ENCODE measurements at places on chromosomes 16 and 17.

DNA sequence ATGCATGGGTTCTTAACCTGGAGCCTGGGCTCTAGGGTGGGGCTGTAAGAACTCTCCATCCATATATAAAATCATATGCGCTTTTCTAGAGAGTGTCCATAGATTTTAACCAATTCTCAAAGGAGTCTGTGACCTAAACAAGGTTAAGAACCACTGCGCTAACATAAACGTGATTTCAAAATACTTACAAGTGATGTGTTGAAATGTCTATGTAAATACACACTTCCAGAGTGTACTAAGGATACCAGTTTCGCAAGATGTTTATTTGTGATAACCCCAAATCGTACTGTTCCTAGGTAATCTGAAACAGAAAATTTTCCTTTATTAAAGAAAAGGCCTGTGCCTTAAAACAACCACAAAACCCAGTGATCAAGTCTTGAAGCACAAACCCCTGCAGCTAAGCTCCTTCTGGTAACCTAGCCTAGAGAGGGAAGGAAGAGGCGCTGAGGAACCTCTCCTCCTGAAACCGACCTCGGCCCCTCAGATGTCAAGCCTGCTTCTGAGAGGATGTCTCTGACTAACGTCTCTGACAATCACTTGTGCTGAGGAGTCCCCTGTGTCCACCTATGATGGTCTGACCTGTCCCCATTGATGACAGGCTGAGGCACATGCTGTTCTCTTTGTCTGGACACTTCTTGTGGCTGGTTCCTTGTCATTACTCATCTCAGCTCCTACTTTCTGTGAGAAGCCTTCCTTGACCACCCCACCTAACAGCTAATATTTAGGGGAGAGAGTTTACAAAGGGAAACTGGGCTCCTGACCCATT lies 32.2 kb downstream of the SNN start:
- DNase-seq, result no peak

- no peak for DNase-seq
These were observed 15.3 kb downstream of the ABAT start for GRCh38 chr16:8689686-8690085.

GRCh38 chr17:28744972-28745785 lies 1.4 kb downstream of the TRAF4 start:
- peak; percentile 41 for DNase-seq

DNA sequence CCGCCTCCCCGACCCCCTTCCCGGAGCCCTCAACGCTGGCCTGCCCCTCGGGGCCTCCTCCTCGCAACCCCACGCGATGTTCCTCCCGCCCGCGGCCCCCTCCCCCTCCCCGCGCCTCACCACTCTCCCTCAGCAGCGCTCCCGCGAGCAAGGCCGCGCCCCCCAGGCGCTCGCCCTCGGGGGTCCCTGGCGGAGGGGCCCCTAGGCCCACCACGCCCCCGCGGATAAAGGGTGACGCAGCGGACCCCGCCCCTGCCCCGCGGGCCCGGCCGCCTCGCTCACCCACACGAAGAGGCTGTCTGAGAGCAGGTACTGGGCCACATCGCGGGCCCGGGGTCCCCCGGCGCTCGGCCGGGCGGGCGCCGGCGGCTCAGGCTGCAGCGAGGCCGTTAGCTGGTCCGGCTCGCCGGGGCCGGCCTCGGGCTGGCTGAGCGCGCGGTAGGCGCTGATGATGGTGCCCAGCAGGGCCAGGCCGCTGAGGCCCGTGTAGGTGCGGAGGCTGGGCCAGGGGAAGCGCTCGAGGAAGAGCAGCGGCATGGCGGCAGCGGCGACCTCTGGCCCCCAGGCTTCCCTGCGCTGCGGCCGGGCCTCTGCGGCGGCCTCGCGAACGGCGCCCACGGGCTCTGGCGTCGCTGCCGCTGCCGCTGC lies 430 bp downstream of the AMFR start:
- DNase-seq, result no peak

DNA sequence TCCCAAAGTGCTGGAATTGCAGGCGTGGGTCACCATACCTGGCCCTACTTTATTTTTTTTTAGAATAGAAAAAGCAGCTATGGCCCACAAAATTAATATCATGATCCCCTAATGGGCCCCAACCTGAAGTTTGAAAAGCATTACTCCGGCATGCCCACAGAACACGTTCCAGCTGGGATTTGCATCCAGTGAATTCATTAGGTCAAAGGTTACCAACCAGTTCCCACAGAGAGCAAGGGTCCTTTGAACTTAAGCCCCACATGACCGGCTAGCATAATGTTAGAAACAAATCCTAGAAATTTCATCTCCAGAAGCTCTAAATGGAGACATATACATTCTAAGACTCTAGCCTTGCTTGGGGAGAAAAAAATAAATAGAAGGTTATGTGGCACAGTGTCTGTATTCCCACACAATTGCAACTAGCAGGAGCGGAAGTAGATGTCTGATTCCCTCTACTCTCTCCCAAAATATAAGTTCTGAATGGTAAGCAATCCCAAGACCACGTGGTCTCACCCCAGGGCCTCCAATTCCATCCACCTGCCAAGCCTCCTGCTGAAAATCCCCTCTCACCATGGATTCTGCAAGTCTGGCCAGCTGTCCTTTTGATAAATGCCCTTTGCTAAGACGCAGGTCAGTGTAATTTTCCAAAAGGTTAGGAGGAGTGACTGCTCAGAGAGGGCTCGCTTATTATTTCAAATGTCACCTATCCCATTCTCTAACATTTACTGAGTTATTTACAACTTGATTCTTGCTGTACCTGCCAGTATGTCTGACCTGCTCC lies 395.8 kb downstream of the NPIPA8 start:
- no peak for DNase-seq

GRCh38 chr16:12439399-12440227 lies 364.1 kb downstream of the CPPED1 start:
- DNase-seq, result peak; percentile 46

DNA sequence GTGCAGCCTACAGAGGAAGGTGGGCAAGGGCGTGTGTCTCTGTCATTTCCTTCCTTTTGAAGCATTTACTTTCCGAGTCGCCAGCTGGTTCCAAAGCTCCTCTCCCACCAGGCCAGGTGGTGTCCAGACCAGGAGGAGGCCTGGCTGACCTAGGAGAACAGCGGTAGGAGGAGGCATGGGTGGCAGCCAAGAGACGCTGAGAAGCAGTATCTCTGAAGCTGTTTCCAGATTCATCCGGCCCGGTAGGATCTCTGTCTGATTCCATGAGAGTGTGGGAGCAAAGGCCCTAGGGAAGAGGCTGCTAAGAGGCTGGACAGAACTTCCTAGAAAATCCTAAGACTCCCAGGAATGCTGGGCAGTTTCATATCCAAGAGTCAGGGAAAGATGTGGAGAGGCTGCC lies 20.3 kb downstream of the MEOX1 start:
- DNase-seq, result no peak

- DNase-seq, result peak; percentile 27
These were observed 24.5 kb downstream of the TRPV2 start for GRCh38 chr17:16439811-16440351.

- DNase-seq, result peak; percentile 70
These were observed 21.2 kb downstream of the SMG6 start for GRCh38 chr17:2282297-2282873.

DNA sequence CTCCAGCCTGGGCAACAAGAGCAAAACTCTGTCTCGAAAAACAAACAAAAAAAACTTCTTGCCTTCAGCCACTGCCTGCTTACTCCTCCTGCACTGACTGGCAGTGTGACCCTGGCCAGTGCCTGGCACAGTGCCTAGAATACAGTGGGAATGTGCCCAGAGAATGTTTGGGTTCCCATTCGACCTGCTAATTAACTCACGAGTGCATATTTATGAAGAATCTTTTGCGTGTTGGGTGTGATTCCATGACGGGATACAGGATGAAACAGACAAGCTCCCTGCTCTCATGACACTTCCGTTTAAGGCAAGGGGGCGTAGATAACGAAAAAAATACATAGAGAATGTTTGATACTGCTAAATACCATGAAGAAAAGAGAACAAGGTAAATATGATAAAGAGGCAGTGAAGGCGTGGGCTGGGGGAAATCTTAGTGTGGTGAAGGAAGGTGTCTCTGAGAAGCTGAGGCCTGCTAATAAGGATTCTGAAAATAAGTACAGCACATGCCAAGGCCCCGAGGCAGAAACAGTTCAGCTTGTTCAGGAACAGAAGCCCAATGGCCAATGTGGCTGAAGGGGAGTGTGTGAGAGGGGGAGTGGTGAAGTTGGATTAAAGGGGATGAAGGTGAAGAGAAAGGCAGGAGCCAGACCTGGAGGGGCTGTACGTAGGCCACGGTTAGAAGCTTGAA lies 4.3 kb downstream of the ABI3 start:
- no peak for DNase-seq

GRCh38 chr16:24504472-24505345 lies 34.7 kb upstream of the RBBP6 start:
- peak; percentile 72 for DNase-seq

DNA sequence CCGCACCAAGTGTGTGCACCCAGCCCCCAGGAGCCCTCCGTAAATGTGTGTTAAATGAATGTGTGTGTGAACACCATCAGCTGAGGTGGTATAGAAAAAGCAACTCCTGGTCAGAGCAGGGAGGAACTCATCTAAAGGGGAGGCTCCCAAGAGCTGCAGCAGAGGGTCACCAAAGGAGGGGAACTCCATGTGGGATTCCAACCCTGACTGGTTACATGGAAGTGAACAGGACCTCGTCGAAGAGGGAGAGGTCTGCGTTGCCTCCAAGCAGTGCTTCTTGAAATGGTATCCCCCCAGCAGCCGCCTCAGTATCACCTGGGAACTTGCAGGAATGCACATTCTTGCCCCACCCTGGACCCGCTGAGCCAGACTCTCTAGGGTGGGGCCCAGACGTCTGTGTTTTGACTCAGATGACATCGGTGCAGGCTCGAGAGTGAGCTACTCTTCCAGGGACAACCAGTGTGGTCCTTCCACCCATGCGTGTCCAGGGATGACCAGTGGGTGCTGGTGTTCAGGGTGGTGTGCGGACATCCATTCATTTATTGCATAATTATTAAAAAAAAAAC lies 30.8 kb downstream of the ADCY9 start:
- no peak for DNase-seq

- no peak for DNase-seq
These were observed 12.3 kb downstream of the TMEM100 start for GRCh38 chr17:55710410-55710809.

- DNase-seq, result no peak
These were observed 173.1 kb downstream of the CEP112 start for GRCh38 chr17:66018786-66019185.

DNA sequence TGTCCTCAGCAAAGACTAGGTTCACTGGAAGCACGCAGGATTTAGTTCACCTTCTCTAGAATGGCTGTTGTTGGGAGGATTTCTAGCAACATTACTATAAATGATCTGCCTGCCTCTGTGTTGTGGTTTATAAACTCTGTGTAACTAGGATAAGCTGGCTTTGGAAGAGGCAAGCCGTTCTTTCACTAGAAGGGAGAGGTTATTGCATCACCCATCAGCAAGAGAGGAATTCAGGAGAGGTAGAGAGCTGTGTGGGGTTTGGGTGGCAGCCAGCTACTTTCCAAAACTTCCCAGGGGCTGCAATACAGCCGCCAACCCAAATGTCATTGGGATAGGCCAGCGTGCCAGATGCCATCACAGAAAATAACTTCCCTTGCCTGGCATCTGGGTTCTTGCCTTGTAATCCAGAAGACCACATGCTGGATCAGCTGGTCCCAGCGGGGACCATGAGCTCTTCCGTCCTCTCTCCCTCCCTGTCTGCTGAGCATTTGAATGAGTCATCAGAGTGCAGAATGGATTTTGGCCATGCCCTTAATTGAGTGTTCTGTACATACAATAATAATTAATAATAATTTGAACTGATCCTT lies 95.7 kb upstream of the RBFOX1 start:
- no peak for DNase-seq

GRCh38 chr17:38762231-38762630 lies 9.7 kb downstream of the PSMB3 start:
- DNase-seq, result no peak

GRCh38 chr16:67029254-67030096 lies 526 bp downstream of the CBFB start:
- DNase-seq, result peak; percentile 25

GRCh38 chr16:85557083-85557970 lies 55.8 kb upstream of the GSE1 start:
- peak; percentile 27 for DNase-seq

DNA sequence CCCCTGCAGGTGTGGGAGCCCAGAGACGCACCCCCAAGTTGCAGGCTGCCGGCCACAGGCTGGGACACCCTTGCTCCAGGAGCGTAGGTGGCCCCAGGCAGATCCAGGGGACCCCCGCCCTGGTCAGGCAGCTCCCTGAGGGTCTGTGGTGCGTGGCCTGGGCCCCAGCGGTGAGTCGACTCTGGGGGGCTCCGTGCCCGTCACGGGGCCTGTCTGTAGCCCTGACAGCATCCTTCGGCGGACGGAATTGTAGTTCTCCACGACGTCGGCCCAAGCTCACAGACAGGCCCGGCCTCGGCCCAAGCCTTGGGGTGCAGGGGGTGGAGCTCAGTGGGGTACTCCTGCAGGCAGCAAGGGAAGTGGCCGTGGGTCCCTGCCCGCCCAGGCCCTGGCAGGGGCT lies 82.9 kb downstream of the LMF1 start:
- no peak for DNase-seq

GRCh38 chr17:27457731-27458523 lies 1.7 kb downstream of the KSR1 start:
- no peak for DNase-seq

- no peak for DNase-seq
These were observed 3.7 kb downstream of the CBLN1 start for GRCh38 chr16:49277766-49278566.

GRCh38 chr16:1786242-1787055 lies 3.7 kb downstream of the NUBP2 start:
- no peak for DNase-seq

- peak; percentile 32 for DNase-seq
These were observed at the start of gene IL32 for GRCh38 chr16:3065069-3065741. Gene IL32, plus strand, starts transcription at chr16:3065640. Its CDS starts 172 bp downstream, at chr16:3065812.

GRCh38 chr17:44914698-44915271 lies 515 bp downstream of the GFAP start:
- no peak for DNase-seq

DNA sequence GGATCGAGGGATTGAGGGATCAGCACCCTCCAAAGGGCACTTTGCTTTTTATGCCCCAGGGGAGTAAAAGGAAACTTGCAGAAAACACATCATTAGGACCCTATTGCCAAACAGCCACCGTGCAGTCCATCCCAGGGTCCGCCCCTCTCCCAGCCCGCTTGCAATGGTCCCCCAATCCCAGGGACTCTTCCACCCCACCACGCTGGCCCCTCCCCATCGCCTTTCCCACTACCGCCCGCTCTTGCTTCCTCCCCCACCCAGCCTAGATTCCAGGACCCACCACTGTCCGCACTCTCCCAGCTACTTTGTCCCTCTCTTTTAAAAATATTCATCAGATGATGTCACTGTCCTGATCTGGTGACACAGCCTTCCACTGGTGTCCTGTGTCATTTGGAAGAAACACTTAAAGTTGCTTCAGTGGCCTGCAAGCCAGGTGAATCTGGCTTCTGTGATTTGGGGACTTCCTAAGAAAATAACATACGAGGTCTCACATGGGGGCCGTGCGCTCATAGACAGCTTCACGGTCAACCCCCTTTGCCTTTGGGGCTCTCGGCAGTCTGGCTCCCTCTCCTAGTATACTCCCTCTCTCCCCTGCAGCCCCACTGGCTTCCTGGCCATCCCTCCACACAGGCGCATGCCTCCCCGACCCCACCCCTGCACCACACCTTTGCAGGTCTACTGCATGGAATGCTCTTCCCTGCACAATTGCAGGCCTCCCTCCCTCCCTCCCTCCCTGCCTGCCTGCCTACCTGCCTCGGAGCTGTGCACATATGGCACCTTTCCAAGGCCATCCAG lies 127.9 kb downstream of the RBFOX3 start:
- DNase-seq, result no peak
